Spinal cord (tissue), 10 donors: ENCODE measurements at places on chromosomes 4 and X.

DNA sequence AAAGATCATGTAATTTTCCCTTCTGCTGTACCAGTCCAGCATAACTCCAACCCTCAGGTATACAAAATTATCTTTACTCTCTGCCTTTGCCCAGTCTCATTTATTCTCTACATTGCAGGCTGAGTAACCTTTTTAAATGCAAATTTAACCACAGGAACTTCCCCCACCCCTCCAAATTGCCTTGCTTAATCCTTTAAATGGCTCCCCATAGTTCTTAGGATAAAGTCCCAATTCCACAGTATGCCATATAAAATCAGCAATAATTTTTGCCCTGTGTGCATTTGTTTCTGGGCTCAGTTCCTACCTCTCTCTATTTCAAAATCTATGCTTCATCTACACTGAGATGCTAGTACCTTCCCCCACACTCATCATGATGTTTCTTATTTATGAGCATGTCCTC, 879.7 kb downstream of the RPA4 start:
- DNase-seq, result no peak

GRCh38 chr4:137651128-137651527, 118.8 kb upstream of the PCDH18 start:
- no peak for DNase-seq

GRCh38 chr4:183702492-183702891, 43.4 kb downstream of the TRAPPC11 start:
- no peak for DNase-seq

- no peak for DNase-seq
Observed at GRCh38 chrX:35699642-35700041, 98.5 kb upstream of the MAGEB16 start.

GRCh38 chrX:42803320-42803719, 25.4 kb upstream of the PPP1R2C start:
- DNase-seq, result no peak

DNA sequence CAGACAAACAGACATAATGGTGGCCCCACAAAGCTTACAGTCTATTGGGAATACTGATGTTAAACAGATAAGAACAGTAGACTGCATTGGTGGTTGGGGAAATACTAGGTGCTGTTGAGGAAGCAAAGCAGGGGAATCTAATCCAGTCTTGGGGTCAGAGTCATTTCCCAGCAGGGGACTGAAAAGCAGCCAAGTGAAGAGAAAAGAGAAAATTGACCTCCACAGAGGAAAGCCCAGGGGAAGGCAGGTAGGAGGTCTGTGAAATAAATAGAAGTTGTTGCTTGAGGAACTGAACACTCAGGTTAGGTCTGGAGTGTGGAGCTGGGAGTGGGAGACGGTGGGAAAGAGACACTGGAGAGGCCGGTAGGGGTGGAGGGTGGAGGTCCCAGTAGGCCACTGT, 33.0 kb upstream of the LEF1 start:
- DNase-seq, result no peak

- DNase-seq, result no peak
Observed at GRCh38 chr4:102449751-102450352, 51.3 kb upstream of the NFKB1 start.

- DNase-seq, result no peak
Observed at GRCh38 chrX:9327086-9327746, 137.6 kb upstream of the TBL1X start.
